Stimulated activated CD4-positive, alpha-beta T cell treated with anti-CD3 and anti-CD28 coated beads, TNF-alpha, amount 100 ng/mL, for 4 hours (primary cell): ENCODE measurements at places on chromosomes 13 and 19.

- no peak for DNase-seq
These were observed 8.4 kb upstream of the COG3 start for GRCh38 chr13:45456196-45456972.

- no peak for DNase-seq
These were observed 328.8 kb downstream of the FOXO1 start for GRCh38 chr13:40337651-40338050.

- DNase-seq, result no peak
These were observed 44.9 kb upstream of the DCUN1D2 start for GRCh38 chr13:113535381-113535781.

GRCh38 chr13:100515410-100515800, 73.2 kb downstream of the GGACT start:
- no peak for DNase-seq

DNA sequence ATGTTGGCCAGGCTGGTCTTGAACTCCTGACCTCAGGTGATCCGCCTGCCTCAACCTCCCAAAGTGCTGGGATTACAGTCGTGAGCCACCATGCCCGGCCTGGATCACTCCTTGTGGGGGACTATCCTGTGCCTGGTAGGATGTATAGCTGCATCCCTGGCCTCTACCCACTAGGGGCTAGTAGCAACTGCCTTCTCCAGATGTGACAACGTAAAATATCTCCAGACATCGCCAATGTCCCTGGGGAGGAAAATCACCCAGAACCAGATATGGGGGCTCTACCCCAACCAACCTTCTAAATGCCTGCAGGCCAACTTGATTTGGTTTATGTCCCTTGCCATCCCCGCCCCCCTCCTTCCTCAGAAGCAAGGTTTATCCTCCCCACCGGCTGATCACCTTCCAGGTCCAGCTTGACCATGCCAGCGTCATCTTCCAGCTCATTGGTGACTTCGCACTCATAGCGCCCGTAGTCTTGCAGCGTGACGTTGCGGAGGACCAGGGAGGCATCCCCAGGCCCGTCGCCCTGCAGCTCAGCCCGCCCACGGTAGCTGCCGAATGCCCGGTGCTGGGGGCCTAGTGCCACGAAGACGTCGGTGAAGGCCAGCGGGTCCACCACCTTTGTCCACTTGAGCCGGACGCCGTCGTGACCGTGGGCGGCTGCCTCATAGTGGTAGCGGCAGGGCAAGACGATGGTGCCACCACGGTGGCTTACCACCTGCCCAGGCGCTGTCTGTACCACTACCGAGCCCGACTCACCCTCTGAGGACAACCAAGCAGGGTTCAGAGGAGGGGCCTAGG, 12.5 kb downstream of the TM6SF2 start:
- no peak for DNase-seq

- DNase-seq, result no peak
These were observed 664.0 kb upstream of the ARGLU1 start for GRCh38 chr13:107231944-107232343.

GRCh38 chr19:41691268-41691970, 3.3 kb upstream of the CEACAM7 start:
- DNase-seq, result no peak

DNA sequence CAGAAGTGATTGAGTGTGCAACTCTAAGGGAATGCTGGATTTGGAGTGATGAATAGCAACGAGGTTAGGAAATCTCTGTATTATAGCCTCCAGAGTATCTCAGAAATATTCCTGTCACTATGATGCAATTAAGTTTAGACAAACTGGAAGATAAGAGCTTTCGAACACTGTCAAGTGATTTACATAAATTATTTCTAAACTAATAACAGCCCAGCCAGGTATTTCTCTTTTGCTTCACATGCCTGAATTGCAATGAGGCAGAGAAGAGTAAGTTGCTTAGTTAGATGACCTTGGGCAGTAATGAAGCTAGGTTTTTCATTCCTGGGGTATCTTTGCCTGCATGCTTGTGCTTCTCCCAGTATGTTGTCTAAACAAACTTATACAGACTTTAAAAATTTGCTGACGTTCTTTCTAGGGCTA, 134.5 kb downstream of the LMO7 start:
- no peak for DNase-seq

GRCh38 chr13:31101472-31102170, 60.1 kb downstream of the HSPH1 start:
- DNase-seq, result no peak

DNA sequence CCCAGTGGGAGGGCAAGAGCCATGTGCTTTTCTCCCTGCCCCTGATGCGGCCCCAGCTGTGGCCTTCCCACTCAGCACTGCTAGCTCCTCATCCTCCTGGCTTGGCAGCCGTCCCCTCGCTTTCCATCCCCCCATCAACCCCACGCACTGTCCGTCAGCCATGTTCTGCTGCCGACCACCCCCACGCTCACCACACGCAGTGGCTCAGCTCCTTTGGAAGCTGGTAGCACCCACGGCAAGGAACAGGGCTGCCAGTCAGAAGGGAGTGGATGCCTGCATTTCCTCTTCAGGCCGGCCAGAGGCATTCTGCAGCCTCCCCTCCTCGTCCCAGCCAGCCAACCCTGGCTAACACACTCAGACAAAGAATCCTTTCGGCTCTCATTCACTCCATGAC, 6.3 kb downstream of the CALM3 start:
- no peak for DNase-seq

DNA sequence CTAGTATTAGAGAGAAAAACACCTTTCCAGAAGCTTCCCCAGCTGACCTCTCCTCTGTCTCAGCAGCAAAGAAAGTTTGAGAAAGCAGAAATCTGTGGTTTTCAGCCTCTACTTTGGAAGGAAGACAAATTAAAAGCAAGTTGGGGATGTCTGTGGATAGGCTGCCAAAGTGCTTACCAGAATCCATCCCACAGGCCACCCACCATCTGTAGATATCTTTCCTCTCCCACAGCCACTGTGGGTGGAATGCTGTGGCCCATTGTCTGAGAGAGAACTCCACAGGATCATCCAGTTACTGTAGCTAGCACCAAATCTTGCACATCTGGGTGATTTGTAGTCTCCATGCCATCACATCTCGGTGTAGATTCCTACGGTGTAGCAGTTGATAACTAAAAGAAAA, 133.5 kb downstream of the DNAJC15 start:
- no peak for DNase-seq

DNA sequence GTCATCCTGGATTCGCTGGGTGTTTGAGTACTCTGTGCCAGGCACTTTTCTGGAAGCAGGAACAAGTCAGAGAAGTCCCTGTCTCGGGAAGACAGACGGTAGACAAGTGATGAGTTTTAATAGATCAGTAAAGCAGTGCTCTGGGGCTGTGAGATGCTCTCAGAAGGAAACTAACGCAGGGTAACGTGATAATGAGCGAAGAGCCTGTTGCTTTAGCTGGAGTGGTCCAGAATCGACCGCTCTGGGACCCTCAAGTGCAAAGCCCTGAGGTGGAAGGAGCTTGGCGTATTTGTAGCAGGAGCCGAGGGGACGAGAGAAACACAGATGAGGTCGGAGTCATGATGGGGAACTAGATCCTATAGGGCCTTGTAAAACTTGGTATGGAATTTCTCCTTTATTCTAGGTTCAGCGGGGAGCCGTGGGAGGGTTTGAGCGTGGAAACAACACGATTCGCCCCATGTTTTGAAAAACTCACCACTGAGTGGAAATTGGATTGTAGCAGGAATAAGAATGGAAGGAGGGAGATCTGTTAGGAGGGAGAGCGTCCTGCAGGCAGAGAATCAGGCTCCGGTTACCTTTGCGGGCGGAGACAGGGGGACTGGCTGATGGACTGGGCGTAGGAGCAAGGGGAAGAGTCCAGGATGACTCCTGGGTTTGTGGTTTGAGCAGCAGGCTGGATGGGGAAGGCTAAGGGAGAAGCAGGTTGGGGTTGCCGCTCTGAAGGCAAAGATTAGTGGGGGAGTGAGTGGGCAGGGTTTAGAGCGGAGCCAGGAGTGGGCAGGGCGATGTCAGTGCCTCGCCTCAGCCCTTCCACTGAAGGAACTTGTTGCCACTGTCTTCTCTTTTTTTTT, 763 bp downstream of the POLD1 start:
- DNase-seq, result no peak

- no peak for DNase-seq
These were observed 28.3 kb downstream of the DEDD2 start for GRCh38 chr19:42189133-42189532.

DNA sequence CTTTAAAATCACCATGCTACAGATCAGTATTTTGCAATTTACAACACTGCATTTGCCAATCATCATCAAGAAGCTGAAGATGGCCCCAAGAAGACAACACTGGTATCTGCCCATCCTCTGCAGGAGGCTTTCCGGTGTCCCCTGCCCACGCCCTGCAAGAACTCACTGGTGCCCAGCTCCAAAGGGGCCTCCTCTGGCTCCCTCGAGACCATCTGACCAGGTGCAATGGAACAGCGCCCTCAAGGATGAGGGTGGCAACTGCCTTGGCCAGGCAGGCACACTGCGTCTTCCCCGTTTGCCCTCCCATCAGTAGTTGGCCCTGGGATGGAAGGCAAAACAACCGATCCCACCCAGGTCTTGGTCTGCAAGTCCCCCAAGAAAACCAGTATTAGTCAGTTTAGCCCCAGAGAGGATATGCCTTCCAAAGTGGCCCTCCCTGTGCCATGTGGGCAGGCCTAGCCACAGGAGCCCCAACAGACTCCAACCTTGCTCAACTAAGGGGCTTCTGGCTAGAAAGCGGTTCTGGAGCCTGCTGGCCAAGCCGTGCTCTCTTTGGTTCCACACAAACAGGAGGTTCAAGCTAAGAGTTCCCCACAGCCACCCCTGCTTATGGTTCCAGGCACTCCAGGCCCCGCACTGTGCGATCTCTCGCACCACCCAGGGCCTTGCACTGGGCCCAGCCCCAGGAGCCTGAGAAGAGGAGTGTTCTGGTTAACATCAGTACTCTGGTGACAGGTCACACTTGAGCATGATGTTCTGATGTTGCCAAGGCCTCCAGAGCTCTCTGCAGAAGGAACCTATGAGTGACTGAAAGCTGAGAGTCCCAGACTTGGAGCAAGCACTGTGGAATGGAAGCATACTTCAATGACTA, 4.7 kb downstream of the PCID2 start:
- no peak for DNase-seq

- DNase-seq, result no peak
These were observed 32.3 kb downstream of the NFIX start for GRCh38 chr19:13027557-13027956.

- no peak for DNase-seq
These were observed 49.0 kb upstream of the OXGR1 start for GRCh38 chr13:97043302-97043701.

DNA sequence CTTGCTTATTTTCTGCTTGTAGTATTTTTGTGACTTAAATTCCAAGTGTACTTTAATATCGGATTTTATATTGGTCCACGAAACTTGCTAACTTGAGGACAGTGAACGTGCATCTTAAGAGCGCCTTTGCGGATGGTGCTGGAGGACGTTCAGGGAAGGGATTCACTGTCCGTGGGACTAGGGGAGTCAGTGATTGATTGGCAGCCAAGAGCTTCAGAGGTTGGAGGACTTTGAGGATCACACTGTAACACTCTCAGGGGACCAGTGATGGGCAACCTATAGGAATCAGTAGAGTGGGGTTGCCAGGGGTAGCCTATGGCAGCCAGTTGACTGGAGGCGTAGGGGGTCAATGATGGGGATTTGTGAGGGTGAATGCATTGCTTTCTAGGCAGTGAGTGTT, 516 bp downstream of the ZNF175 start:
- DNase-seq, result no peak

GRCh38 chr13:32026623-32027022, 5.0 kb upstream of the FRY start:
- no peak for DNase-seq

DNA sequence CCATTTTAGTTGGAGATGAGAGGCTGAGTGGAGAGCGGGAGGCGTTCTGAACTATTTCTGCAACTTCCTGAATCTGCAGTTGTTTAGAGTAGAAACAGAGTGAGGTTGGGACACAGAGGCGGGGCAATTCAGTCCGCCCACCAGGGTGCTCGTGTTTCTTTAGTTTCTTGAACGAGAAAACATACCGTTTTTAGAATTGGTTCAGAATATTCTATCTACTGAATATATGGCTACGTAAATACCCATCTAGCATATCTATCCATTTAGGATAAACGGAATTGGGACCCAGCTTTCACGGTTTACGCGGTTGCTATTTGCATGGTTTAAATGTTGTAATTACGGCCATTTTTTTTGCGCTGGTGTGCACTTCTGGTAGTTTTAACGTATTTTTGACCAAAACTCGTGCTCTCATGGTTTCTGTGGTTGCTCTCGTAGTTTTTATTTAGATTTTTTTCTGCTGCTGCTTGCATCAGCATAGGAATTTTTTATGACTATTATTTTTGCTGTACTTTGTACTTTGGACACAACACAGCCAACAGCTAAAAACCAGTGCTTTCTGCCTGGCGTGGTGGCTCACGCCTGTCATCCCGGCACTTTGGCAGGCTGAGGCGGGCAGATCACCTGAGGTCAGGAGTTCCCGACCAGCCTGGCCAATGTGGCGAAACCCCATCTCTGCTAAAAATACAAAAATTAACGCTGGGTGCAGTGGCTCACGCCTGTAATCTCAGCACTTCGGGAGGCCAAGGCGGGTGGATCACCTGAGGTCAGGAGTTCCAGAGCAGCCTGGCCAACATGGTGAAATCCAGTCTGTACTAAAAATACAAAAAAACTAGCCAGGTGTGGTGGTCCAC, 32.7 kb downstream of the TIMM13 start:
- no peak for DNase-seq

- no peak for DNase-seq
These were observed 894.3 kb upstream of the PCDH20 start for GRCh38 chr13:62309904-62310303.

GRCh38 chr19:3695986-3696659, 4.1 kb downstream of the PIP5K1C start:
- DNase-seq, result no peak

DNA sequence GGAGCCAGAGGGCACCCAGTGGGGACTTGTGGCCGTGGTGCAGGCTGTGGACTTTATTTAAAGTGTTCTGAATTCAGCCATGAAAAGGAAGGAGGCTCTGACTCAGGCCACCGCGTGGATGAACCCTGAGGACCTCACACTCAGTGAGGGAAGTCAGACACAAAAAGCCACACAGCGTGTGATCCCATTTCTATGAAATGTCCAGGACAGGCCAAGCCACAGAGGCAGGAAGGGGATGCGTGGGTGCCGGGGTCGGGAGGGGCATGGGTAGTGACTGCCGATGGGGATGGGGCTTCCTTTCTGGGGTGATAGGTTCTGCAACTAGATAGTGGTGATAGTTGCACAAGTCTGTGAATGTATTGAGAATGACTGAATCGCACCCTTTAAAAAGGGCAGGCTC, 8.7 kb upstream of the ZBTB7A start:
- no peak for DNase-seq

GRCh38 chr13:30147015-30147414, 160.3 kb downstream of the KATNAL1 start:
- no peak for DNase-seq

DNA sequence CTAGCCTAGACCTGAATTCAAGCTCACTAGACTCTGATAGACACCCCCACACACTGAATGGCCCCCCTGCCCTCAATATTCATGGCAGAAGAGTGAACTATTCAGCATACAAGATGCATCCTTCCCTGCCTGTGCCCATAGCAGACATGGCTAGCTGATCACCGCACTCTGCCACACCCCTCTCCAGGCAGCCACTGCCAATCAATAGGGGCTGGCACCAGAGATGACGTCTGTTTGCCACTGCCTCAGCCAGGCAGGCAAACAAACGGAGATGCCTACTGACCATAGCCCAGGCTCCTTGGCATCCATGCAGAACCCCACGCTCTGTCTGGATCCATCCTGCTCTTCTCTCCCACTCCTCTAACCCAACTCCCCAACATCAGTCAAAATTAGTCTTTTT, 13.8 kb upstream of the NPAS1 start:
- DNase-seq, result no peak
